ENCODE measurements at places on chromosomes 6 and 20.

DNA sequence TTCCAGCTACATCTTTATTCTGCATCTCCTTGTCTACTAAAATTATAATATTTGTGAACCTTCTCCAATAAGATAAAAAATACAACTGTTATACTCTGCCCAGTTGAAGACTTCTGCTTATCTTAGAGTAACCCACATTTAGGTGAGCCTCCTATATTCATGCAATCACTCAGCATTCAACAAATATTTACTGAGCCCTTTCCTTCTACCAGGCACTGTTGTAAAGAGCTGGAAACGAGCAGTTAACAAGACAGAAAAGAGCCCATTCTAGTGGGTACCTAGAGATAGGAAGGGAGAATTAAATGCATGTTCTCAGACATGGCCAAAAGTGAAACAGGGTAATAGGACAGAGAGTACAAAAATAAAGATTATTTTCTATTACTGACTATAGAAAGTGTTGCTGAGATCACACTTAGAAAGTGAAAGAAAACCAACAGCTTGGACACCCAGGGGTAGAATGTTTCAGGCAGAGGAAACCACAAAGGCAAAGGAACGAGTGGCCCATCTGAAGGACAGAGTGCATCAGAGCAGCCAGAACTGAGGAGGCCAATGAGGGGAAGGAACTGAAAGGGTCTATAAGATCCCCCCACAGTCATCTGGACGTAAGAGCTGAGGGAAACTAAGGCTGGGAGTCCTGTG, 50.8 kb upstream of the SMLR1 start:
- DNase-seq, result no peak

DNA sequence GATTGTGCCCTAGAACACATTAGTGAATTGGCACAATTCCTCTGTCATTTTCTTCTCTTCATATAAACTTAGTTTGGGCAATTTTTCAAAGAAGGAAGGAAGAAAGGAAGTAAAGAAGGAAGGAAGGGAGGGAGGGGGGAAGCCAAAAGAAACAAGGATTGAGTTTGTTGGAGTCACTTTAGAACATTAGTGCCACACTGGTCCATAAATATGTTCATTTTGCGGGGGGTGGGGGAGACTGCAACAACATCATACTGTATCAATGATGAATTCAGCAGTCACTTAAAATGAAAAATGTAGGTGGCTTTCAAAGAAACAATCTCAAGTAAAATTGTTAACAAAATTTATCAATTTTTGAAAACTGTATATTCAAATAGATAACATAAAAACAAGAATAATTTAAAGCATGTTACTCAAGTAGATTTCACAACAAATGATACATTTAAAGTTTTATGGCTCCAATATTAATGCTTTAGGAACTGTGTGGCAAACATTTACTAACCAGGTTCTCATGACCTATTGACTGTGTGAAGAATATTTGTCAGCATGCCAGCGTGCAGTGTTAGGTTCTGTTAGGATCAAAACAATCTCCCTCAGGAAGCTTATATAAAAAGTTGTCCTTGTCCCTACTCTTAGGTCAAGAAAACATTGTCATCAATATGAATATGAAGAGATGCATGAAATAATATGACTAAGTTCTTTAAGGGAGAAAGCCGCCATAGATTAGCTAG, 208.1 kb upstream of the AGPAT4 start:
- DNase-seq, result no peak

DNA sequence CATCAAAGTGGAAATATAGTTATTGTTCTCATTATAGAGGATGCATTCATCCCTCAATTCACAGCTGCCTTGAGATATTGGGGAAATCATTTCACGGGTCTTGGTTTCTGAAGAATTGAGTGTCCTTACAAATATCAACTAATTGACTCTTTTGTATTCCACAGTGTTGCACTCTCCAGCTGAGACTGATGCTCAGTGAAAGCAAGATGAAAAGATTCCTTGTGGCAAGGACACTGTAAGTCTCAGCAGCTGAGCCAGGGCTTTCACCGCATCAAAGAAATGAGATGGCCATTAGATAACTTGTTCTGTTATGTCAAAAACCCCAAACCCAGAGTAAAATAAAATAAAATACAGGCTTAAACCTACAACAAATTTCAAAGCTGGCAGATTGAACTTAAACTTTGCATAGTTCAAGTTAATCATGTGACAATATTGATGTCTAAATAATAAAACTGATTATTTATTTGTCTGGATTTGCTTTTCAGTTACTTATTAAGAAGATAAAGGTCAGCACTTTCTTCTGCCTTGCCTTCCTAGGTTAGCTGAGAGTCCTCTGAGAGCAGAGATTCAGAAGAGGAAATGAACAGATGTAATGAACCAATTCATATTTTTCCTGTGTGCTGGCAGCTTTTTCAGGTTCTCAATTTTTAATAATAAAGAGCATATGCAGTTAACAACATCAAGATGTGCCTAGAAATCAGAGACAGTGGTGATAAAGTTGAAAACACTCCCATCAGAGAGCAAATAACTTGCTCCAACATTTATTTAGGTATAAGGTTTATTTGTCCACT, 82.4 kb upstream of the SMLR1 start:
- DNase-seq, result no peak

DNA sequence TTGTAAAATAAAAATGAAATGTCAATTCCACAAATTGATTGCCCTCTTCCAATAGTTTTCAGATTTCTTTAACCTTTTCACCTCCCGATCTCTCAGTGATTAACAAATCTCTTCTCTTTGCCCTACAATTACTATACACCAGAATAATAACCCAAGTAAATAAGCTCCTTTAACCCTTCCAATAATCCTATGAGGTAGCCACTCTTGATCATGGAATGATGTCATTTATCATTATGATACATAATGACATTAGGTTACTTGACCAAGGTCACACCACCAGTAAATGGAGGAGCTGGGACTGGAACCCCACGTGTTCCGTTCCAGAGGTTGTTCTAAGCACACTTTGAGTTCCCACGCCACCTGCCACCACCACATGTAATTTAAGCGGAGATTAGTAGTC, 54.8 kb downstream of the ADAT2 start:
- no peak for DNase-seq

GRCh38 chr6:137339929-137340559, 120.9 kb upstream of the IFNGR1 start:
- no peak for DNase-seq

GRCh38 chr6:163352011-163352685, 62.4 kb upstream of the QKI start:
- DNase-seq, result no peak

GRCh38 chr6:106182455-106182854, 96.3 kb downstream of the PRDM1 start:
- no peak for DNase-seq

GRCh38 chr6:139010674-139011073, 17.9 kb upstream of the ABRACL start:
- no peak for DNase-seq

DNA sequence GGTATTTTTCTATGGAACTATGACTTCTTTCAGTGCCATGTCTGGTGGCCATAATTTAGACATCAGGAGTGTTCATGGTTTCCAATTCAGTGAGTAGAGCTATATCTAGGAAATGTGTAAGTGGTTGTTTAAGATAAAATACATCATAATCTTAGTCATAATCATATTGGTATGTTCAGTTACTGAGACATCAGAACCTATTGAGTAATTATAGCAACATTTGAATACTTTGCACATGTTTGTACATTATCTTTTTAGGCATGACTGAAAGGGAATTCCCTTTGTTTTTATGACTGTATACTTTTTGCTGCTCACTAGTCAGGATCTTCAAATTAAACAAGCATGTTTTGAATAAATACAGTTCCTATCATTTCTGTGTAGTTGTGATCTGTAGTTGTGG, 64.0 kb downstream of the STXBP5 start:
- DNase-seq, result no peak

- no peak for DNase-seq
Observed at GRCh38 chr6:44080561-44081521, 46.4 kb downstream of the MRPL14 start.

DNA sequence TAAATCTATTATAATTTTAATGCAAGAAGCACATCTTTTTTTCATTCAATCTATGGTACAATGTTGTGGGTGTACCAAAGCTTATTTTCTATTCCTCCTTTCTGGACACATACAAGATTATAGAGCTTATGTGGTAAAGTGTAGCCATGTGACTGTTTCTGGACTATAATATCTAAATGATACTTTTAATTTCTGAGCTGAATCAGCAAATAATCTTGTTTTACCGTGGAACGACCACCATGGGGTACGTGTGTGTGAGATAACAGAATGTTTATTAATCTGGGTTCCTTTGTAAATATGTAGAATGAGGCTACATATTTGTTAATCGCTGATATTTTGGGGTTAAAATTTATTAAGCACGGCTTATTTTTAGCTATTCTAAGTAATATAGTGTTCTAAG, 111.5 kb upstream of the EYS start:
- DNase-seq, result no peak

DNA sequence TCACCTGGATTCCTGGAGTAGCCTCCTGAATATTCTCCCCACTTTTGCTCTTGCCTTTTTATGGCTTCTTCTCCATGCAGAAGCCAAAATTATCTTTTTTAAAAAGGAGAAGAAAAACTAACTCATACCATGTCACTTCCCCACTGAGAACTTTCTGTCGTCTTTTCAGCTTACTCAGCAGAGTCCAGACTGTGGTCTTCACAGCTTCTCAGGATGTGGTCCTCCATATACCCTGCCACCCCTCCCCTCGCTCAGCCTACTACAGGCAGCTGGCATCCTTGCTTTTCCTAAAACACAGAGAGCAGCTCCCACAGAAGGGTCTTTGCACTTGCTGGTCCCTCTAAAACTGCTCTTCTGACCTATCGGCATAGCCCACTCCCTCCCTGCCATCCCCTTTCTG, 89.4 kb upstream of the ISM1 start:
- DNase-seq, result no peak

DNA sequence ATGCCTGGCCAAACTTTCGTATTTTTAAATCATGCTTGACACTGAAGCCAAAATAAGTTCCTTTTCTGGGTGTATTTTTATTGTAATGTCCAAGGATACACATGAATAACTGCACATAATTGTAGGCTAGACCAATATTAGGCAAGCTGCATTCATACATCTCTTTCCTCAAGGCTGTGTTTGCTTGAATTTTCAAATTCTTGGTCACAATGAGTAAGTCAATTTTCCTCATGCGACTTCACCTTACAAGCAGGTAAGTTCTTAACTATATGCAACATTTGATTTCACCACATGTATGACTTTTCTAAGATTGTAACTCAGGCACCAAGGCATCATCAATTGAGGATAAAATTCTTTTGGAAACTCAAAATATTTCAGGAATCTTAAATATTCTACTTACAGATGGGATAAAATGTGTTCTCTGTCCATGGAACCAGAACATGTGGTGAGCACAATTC, 112.4 kb upstream of the ZNF217 start:
- no peak for DNase-seq

Measured in BE2C (cell line).